ENCODE measurements at places on chromosomes 3 and 15. TPM values are rescaled to one million over a fixed set of nuclear protein-coding genes. Genes with fewer than 3 reads are reported as not detected.
A peak's percentile ranks its signal among the peaks of the same experiment; 100 is the strongest.

DNA sequence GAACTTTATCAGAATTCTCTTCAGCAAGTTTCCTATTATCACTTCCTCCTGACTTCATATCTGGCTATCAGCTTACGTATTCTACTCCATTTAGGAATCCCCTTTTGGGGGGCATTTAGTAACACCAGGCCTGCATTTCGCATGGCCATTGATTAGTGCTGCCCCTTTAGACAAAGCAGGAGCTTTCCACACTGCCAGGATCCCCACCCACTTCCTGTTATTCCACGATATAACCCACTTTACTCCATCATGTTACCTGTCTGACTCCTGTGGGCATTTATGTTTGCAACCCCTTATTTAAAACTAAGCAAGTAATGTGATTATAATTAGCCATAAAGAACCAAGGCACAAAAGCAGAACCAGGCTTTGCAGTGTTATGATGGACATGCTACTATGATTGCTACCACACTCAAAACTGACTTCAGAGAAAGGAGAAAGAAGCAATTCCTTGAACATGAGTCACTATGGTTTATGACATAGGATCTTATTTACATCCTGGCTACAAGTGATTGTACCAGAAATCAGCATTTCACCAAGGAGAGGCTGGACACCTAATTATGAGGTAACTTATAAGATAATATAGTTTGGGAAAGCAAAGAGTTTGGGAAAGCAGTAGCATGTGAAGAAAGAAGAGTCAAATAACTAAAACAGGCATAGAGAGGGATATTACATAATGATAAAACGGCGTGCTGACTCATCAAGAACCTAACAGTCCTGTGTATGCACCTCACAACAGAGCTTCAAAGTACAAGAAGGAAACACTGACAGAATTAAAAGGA lies 96.3 kb downstream of the IGSF11 start:
- no peak overlapping the region for H3K4me3 ChIP-seq
- H3K4me1 ChIP-seq = peaks cover 14% of the 10 kb centered on the region
- no peak for DNase-seq

GRCh38 chr15:66786708-66787488 lies 84.9 kb downstream of the SMAD6 start:
- H3K27me3 ChIP-seq = peaks cover 3% of the 10 kb centered on the region
- H3K4me1 ChIP-seq = no peaks in the 10 kb centered on the region
- no peak for DNase-seq
- H3K27ac ChIP-seq = no peak overlapping the region
- no peaks in the 10 kb centered on the region for H3K36me3 ChIP-seq
- no peak overlapping the region for H3K4me3 ChIP-seq

The IL17RB gene
- total RNA-seq = 2.2 TPM

DNA sequence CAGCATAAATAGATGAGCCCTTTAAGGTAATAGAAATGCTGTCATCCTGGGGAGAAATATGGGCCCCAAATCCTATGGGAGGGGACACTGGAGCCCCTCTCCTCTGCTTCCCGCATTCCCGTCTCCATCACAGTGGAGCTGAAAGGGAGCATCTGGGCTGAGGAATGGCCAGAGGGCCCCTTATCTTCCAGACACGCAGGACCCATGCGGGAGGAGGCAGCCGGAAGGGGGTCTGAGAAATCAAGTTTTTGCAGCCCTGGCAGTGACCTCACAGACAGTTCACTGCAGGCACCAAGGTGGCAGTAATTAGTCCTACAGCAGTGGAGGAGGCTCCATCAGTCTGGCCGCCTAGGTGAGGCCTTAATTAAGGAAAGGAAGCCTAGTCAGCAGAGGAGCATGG lies 80.2 kb downstream of the RAB11A start:
- H3K4me3 ChIP-seq = no peak overlapping the region
- H3K27ac ChIP-seq = no peak overlapping the region
- H3K36me3 ChIP-seq = no peaks in the 10 kb centered on the region
- no peak for DNase-seq
- peaks cover 9% of the 10 kb centered on the region for H3K27me3 ChIP-seq
- peaks cover 4% of the 10 kb centered on the region for H3K4me1 ChIP-seq

The GOLGA6D gene
- not detected for total RNA-seq

DNA sequence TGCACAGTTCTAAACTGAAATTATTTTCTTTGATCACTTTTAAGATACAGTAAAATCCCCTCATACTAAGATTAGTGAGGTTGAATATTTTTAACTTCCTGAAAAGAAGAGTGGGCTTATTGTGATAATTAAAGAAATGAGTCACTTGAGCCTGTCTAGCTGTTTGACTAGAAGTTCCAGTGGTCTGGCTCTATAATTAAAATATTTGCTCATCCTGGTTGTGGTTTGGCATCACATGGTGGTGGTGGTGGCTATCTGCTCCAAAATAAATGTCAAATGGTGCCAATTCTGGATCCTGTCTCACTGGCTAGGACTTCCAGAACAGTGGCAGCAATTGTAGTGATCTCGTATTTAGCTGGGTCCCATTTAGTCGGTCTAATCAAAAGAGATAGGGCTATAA lies 8.6 kb upstream of the TEX9 start:
- H3K27ac ChIP-seq = no peak overlapping the region
- no peak for DNase-seq
- peaks cover 26% of the 10 kb centered on the region for H3K27me3 ChIP-seq
- H3K4me3 ChIP-seq = no peak overlapping the region
- H3K36me3 ChIP-seq = no peaks in the 10 kb centered on the region

The ATP13A5 gene
- total RNA-seq = not detected

GRCh38 chr3:139293665-139294023 lies 50.2 kb upstream of the MRPS22 start:
- H3K36me3 ChIP-seq = no peaks in the 10 kb centered on the region
- peaks cover 5% of the 10 kb centered on the region for H3K27me3 ChIP-seq
- DNase-seq = no peak
- H3K4me3 ChIP-seq = no peak overlapping the region
- no peaks in the 10 kb centered on the region for H3K4me1 ChIP-seq

DNA sequence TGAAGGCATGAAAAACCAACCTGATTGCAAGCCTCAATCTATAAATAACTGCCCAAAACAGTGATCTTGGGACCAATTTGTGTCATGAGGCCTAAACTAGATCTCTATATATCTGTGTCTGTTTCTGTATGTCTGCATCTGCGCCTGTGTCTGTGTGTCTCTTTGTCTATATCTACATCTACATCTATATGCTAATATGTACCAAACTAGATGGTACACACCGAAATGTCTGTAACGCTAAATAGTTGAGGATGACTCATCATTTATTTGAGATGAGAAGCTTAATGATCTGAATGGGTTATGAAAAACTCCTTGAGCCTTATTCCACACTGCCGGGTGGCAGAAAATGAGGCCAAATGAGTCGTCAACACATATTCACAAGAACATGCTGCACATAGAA lies 982.3 kb downstream of the ROBO2 start:
- no peaks in the 10 kb centered on the region for H3K36me3 ChIP-seq
- DNase-seq = no peak
- no peak overlapping the region for H3K27ac ChIP-seq
- no peaks in the 10 kb centered on the region for H3K27me3 ChIP-seq

DNA sequence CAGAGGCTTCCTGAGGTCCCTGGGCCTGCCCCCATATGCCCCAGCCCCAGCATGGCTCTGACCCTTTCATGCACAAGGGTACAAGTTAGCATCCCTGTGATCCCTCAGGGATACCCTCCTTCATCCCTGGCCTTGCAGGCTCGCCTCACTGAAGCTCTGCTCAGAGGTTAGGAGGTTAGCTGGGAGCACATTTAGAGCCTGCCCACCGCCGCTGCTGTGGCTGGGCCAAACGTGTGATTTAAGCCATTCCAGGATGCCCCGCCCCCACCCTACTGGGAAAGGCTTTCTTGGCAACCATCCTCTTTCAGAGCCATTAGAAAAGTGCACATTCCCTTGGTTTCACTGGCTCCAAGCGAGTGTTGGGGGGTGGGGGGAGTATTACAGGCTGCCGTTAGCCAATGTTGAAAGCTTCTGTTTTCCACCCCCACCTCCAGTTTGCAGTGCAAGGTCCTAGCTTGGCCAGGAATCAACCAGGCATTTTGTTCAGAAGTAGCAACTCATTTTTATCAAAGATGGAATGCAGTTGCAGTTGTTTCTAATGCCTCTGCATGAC lies 6.3 kb upstream of the HES1 start:
- H3K36me3 ChIP-seq = peaks cover 4% of the 10 kb centered on the region
- no peak for DNase-seq
- peaks cover 29% of the 10 kb centered on the region for H3K4me1 ChIP-seq
- H3K4me3 ChIP-seq = no peak overlapping the region
- H3K27ac ChIP-seq = no peak overlapping the region

GRCh38 chr3:195441992-195442572 lies 738 bp downstream of the ACAP2 start:
- peak overlapping the region; percentile 97 for H3K4me3 ChIP-seq
- H3K36me3 ChIP-seq = no peaks in the 10 kb centered on the region
- H3K27ac ChIP-seq = peak overlapping the region; percentile 91
- H3K27me3 ChIP-seq = no peaks in the 10 kb centered on the region
- peaks cover 40% of the 10 kb centered on the region for H3K4me1 ChIP-seq

GRCh38 chr3:182388506-182388905 lies 404.8 kb upstream of the ATP11B start:
- no peak for DNase-seq
- H3K27ac ChIP-seq = no peak overlapping the region
- H3K4me3 ChIP-seq = no peak overlapping the region
- H3K36me3 ChIP-seq = no peaks in the 10 kb centered on the region
- H3K4me1 ChIP-seq = no peaks in the 10 kb centered on the region

The CPN2 gene
- total RNA-seq = not detected

DNA sequence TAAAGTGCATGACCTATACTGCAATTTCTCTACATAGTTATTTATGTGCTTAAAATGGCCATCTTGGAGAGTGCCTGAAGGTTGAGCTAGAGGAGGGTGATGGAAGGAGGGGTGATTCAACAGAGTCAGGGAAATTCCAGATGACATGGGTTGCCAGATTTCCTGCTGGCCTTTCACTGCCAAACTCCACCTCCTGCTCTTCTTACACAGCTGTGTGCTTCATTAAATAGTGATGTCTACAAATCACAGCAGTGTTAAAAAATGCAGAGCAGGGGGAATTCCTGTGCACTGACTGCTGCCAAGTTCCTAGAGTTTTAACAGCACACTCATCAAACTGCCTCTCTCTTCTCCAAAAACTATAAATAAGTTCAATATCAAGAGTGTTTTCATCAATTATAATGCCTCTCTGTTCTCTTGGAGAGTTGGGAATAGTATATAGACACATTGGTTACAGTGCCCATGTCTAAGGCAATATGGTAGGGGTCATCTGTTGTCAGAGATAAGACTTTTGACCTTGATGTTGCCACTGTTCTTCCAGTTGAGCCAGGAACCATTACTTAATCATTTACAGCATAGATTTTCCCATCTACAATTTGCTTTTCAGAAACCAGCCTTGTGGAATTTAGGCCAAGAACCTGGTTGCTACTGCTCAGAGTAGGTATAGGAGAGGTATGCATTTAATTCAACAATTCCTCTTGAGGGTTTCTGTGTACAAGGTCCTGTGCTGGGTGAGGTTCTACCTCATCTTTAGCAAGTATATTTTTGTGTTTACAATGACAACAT lies 79.6 kb downstream of the TP63 start:
- no peaks in the 10 kb centered on the region for H3K27me3 ChIP-seq
- H3K36me3 ChIP-seq = no peaks in the 10 kb centered on the region
- H3K4me1 ChIP-seq = peaks cover 15% of the 10 kb centered on the region
- DNase-seq = peak; percentile 52
- H3K27ac ChIP-seq = no peak overlapping the region
- H3K4me3 ChIP-seq = no peak overlapping the region

Measured in activated CD4-positive, alpha-beta T cell treated with anti-CD3 and anti-CD28 coated beads, Interleukin-2, amount 10 ng/mL, durations not matched to agents 24 days and 14 days (primary cell).